ENCODE measurements at places on chromosomes 7 and 10.

DNA sequence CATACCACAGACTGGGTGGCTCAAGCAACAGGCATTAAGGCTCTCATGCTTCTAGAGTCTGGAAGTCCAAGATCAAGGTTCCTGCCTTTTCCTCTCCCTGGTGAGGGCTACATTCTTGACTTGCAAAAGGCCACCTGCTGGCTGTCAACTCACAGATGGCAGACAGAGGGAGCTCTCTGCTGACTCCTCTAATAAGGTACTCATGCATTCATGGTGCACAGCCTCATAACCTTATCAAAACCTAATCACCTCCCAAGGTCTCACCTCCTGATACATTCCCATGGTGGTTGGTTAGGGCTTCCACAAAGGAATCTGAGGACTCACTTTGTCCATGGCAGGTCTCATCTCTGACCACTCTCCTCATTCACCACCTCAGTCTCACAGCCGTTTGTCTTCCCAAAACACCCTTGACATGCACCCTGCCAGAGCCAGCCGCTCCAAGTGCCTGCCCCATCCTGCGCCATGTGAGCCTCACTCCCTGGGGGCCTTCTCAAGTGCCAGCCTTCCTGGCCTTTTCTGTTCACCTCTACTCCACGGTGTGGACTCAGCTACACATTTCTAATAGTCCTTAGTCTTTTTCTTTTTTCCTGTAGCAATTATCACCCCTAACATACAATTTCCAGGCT lies 400.3 kb upstream of the ADARB2 start:
- no peak for DNase-seq

DNA sequence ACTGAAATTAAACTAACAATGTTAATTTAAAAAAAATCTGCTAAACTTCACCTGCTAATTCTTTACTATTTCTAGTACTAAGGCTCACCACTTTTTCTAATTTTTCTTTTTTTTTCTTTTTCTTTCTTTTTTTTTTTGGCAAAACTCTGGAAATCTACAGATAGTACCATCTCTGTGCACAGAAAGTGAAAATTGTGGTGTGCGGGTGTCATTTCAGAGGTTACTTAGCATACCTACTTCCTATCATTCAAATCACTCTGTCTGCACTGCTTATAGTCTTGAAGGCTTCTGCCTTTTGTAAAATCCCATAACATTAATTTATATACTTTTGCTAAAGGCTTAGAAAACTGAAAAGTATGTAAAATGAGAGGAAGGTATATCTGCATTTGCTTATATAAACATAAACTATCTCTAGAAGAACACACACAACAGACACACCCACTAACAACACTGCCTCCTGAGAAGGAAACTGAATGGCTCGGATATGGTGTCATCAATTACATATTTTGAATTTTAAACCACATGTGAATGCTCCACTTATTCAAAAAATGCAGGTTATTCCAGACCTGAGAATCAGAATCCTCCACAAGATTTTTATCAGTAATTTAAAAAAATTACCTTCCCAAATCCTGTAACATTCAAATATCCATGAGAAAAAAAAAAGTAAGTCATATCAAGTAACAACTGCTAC lies 229.5 kb downstream of the PARD3 start:
- DNase-seq: no peak

- DNase-seq: peak; percentile 78
Measured at GRCh38 chr10:119658274-119658673, 7.1 kb downstream of the BAG3 start.

DNA sequence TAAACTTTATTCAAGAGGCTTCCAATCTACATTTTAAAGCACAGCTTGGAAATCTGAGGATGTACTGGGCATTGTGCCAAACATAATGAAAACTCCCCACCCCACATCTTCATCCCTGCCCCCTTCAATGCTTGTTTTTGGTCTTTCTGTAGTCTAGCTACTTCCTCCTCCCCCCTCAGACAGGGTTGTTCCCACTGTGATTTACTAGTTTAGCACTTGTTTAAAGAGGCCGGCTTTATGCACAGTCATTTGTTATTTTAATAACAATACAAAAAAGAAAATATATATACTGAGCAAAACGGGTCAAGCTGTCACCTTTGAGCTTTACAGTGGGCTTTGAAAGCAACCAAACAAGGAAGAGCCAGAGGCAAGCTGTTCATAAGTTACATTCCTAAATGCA lies 132.6 kb downstream of the CHRM2 start:
- no peak for DNase-seq

- no peak for DNase-seq
Measured at GRCh38 chr7:131151034-131151433, 176.6 kb upstream of the MKLN1 start.

DNA sequence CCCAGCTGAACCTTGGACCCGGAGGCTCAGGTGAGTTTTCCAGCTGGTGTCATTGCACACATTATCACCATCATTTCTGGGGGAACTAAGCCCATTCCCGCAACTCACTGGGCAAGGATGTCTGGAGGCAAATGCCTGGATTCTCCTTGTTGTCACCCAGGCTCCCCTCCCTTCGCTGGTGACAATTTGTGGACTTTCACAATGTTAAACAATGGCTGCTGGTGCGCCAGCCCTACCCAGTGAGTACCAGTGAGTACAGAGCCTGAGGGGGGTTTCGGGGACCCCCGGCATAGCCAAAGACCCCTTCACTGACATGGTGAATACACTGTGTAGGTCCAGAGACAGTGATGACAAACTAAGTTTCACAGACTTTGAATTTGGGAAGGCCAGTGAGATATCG lies 189.2 kb downstream of the ADARB2 start:
- DNase-seq: no peak

Data from suppressor macrophage (primary cell).